Right lobe of liver (tissue), 6 donors: ENCODE measurements at places on chromosomes 6 and 20. TPM values are rescaled to one million over a fixed set of nuclear protein-coding genes. Genes with fewer than 3 reads are reported as not detected.

DNA sequence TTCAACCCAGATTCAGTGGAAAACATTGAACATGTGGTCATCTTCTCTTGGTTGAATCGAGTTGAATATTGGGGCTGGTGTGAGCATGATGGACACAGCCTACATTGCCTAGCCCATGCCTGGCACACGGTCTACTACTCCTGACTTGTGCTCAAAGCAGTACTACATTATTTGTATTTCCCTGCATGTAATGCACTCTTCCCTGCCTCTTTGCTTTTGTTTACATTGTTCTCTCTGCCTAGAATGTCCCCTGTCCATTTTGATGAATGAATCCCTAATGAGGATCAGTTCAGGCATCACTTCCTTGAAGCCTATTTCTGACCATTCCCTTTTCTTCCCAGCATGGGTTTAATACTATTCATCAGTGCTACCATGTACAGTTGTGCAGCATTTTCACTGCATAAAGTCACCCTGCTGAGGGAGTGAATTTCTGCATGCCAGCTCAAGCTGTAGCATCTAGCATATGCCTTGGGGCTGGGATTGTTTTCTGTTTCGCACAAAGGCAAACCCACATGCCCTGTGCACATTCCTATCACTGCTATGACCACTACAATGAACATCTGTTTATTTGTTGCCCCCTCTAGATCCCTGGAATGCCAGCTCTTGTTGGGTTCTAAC lies 75.3 kb upstream of the CCN6 start:
- no peaks in the 10 kb centered on the region for H3K27me3 ChIP-seq
- no peaks in the 10 kb centered on the region for H3K4me1 ChIP-seq
- H3K4me3 ChIP-seq, result no peak overlapping the region
- no peak overlapping the region for H3K27ac ChIP-seq
- no peaks in the 10 kb centered on the region for H3K36me3 ChIP-seq
- DNase-seq, result no peak

- peak; percentile 26 for DNase-seq
- no peaks in the 10 kb centered on the region for H3K36me3 ChIP-seq
- H3K4me3 ChIP-seq, result no peak overlapping the region
- no peak overlapping the region for H3K27ac ChIP-seq
- peaks cover 21% of the 10 kb centered on the region for H3K4me1 ChIP-seq
Observed at GRCh38 chr6:36374972-36375371, 12.5 kb downstream of the ETV7 start.

GRCh38 chr6:9520417-9521151 lies 894.3 kb downstream of the TFAP2A start:
- no peak for DNase-seq
- no peak overlapping the region for H3K27ac ChIP-seq
- H3K4me3 ChIP-seq, result no peak overlapping the region

VNN1 gene
- total RNA-seq, result 99.8 TPM

PROKR2 gene
- total RNA-seq, result not detected

SLC35D3 gene
- not detected for total RNA-seq
